ENCODE measurements at places on chromosomes 4 and X.

- DNase-seq: no peak
Measured at GRCh38 chr4:143288171-143288570, 48.5 kb upstream of the GAB1 start.

GRCh38 chr4:78692822-78693170 is 83.4 kb upstream of the BMP2K start:
- DNase-seq: no peak

DNA sequence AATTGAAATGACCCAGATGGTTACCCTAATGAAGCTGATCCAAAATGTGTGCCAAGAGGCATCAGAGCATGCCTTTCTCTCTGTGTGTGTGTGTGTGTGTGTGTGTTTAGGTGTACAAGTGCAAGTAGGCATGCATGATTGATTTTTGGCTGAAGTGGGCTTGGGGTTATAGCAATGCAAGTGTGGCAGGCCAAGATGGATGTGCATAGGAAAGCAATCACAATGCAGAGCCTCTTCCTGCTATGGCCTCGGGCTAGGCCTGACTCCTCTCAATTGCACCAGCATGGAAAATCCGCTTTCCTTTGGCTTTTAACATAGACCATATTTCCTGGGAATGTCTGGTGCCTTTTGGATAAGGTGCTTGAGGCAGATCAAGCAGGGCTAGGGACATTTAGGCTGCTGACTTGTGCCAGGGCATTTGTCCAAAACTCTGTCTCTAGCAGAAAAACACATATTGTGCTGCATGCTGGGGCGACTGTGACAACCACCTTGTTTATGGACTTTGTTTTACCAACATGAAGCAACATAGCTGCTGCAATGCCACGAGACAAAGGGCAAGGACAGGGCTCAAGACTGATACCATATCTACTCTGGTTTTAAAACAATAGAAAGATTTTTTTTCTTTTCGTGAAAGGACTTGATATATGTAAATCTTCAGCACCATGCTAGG is 395.7 kb downstream of the RAPGEF2 start:
- no peak for DNase-seq

DNA sequence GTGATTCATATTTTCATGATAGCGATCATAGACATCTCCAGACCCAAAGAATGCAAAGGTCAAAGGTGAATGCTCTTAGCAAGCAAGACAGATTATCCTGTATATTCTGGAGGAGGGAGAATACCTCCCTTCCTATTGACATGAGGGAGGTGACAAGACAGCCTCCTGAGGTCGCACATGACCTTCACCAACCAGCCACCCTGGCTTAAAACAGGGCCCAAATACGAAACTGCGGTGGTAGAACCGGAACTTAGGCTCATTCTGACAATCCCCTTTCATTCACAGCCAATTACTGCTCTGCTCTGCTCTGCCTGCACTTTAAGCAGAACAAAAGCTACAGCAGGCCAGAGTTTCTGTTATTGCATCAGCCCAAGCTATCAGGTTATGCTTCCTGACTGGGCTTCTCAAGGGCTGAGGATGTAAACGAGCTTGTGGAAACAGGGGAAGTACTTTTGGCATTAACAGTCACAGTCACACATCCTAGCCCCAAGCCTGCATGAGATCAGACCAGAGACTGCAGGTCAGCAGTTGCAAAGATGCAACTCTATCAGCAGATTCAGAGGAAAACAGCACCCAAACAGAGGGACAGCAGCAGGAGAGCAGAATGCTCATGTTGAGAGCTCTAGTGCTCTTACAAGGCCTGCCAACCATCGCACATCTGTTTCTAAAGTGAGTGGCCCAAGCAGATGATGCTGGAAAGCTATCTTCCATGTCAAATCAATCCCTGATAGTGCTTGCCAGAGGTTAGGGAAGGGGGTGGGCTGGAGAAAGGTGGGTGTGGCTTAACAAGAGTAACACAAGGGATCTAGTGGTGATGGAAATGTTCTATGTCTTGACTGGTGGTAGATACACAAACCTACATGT is 51.3 kb upstream of the MAP3K15 start:
- no peak for DNase-seq

GRCh38 chr4:73803213-73803612 is 33.3 kb upstream of the CXCL6 start:
- DNase-seq: no peak

Measured in caudate nucleus (tissue), 63 donors.